ENCODE measurements at places on chromosomes 2 and 18. TPM values are rescaled to one million over a fixed set of nuclear protein-coding genes. Genes with fewer than 3 reads are reported as not detected.

DNA sequence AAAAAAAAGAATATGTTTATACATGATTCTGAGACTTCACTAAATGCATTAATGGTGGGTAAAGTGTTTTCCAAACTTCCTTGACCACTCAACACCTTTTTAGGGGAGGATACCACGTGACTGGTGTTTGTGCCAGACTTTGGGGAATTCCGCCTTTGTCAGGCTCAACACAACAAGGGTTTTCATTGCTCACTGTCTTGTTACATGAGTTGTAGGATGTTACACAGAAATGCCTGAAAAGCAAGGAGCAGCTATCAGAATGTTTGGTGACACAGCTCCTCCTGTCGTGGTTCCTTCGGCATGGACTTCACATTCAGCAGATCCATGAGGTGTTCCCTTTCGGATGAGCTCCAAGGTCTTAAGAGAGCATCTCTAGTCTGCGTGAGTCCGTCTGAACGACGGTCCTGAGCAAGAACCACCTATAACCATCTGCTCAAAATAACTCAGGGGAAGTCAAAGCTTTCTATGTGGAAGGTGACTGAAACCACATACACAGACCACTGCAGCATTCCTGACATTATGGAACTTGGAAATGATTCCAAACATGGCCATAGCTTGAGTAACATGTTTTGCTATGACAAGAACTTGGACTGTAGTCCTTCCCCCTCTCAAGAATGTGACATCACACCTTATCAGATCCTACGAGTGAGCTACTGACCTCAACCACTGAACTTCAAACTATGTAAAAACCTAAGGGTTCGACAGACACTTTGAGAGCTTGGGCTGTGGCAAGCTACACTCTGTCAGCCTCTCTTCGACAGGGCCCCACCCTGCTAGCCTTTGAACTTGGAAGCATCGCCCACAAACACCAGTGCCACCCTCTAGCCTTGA lies 57.5 kb downstream of the MCFD2 start:
- no peak for DNase-seq

GRCh38 chr18:54742659-54743604 lies 85.3 kb upstream of the RAB27B start:
- peak; percentile 21 for DNase-seq

- DNase-seq: no peak
Measured at GRCh38 chr2:98180456-98180855, 93.5 kb downstream of the VWA3B start.

GRCh38 chr18:65936678-65937077 lies 185.9 kb downstream of the CDH7 start:
- DNase-seq: no peak

DNA sequence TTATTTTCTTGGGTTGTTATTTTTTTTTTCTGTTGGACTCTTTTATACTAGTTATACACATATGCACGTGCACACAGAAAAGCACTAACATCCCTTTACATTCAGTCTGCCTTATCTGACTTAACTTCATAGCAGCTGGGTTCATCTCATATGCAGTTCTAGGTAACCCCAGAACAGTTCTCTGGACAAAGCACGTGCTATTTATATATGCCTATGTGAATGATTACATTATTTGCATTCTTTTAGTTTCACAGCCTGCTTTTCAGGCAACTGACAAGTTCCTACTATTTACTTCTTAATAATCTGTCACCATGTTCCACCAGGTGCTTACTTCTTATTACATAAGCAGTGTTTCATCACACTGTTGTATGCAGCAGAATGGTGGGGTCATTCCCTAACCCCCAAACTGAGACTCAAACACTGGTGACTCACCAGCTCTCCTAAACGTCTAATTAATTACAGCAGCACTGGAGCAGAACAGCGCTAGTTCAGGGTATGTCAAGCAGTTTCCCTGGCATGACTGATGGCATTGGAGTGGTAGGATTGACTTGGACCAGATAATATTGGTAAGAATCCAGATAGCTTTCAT lies 372.8 kb downstream of the CLIP4 start:
- DNase-seq: no peak

The TACR1 gene
- 0.20 TPM for total RNA-seq

DNA sequence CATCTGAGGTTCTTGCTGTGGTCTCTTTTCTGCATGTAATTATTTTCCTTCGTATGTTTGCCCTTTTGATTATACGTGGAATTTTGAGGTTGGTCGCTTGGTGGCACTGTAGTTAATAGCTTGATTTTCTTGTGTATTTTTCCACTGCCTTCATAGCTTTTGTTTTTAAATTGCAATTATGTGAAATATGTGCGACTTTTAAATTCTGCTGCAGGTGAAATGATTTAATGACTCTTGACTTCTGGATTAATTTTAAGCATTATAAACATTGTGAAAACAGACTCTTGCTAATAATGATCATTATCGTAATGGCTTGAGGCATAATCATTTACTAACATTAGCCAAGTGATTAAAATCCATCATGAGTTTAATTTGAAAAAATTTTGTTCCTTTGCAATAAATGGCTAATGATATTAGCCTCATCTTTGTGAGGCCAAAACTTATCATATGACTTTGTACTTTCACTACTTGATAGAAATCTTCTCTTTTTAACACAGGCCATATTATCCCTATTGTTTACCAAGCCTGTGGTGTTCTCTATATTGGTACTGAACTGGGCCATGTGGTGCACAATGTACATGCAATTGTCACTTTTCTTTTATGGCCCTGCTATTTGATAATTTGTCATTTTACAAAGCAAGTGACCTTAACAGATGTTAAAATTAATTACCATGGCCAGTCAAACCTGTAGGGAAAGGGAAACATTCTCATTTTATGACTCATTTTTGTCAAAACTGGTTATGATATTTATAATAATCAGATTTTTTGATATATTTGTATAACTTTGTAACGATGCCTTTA lies 62.8 kb upstream of the NEUROD1 start:
- DNase-seq: peak; percentile 44

GRCh38 chr2:168641636-168642035 lies 160.8 kb upstream of the NOSTRIN start:
- no peak for DNase-seq

DNA sequence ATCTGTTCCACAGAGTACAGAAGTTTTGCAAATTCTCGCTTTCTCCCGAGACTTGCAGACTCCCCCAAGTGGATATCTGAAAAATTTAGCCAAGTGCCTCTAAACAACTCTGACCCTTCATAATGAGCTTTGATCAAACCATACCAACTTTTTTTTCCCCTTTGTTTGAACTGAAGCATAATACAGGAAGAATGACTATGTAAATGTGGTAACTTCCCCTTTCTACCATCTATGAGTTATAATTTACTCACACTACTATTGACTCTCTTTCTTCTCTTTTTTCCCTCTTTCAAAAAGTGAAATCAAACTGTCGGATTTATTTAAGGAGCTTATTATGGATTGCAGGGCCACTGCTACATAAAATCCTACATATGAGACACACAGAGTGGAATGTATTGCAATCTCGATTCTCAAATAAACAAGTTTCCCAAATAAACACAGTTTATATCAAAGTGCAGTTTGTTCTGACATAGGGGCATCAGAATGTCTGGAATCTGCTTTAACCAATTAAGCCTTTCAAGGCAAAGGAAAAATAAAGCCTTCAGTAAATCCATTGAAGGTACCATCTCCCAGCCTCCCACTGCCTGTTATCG lies 1.4 kb upstream of the ZNF804A start:
- DNase-seq: no peak

DNA sequence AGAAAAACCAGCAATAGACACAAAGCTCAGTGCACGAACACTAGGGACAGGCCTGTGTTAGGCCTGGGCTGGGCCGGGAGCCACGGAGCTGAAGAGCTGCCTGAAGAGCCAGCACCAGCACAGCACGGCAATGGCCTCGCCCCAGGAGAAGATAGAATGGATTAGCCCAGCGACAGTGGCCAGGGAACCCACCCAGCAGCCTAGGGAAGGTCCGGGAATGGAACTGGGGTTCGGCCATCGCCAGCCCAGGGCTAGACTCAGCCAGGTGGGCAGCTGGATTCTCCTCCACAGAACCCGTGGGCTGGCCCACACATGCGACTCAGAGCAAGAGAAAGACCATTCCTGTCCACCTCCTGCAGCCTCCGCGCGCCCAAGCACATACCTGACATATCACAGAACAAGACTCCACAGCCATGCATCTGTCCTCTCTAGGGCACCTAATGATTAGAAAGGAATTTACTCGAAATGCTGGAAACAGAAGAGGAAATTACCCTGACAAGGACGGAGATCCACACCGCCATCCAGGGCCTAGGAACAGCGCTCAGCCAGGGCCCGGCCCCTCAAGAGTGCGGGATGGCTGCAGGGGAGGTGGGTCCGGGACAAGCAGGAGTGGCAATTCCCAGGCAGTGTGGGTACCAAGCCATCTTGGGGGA lies 82.8 kb downstream of the TMEM18 start:
- DNase-seq: no peak

The ZBTB14 gene
- total RNA-seq: 10.5 TPM

DNA sequence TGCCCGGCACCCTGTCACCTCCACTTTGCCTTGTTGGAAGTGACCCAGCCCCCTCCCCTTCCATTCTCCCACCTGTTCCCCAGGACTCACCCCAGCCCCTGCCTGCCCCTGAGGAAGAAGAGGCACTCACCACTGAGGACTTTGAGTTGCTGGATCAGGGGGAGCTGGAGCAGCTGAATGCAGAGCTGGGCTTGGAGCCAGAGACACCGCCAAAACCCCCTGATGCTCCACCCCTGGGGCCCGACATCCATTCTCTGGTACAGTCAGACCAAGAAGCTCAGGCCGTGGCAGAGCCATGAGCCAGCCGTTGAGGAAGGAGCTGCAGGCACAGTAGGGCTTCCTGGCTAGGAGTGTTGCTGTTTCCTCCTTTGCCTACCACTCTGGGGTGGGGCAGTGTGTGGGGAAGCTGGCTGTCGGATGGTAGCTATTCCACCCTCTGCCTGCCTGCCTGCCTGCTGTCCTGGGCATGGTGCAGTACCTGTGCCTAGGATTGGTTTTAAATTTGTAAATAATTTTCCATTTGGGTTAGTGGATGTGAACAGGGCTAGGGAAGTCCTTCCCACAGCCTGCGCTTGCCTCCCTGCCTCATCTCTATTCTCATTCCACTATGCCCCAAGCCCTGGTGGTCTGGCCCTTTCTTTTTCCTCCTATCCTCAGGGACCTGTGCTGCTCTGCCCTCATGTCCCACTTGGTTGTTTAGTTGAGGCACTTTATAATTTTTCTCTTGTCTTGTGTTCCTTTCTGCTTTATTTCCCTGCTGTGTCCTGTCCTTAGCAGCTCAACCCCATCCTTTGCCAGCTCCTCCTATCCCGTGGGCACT lies 4.5 kb downstream of the RETREG2 start:
- DNase-seq: peak; percentile 61

The BCL2L11 gene
- 36.3 TPM for total RNA-seq

The RND3 gene
- total RNA-seq: 50.5 TPM

The VWC2L gene
- total RNA-seq: 0.32 TPM

GRCh38 chr2:12721566-12722446 lies 5.1 kb downstream of the TRIB2 start:
- no peak for DNase-seq

DNA sequence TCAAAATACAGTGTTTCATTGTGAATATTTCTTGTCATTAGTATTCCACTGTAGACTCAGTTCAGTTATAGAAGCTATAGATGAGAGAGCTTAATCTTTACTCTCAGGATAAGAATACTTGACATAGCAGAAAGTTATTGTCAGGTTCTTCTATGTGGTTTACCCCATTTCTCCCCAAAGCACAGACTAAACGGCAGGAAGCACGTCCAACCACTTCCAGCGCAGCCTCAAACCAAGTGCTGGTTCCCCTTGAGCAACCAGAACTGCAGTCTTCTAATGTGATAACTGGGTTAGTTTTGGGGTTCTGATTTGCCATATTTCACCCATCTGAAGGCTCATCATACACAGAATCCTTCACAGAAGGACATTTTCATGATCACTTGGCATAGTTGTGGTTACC lies 324.7 kb downstream of the SLC8A1 start:
- DNase-seq: no peak

DNA sequence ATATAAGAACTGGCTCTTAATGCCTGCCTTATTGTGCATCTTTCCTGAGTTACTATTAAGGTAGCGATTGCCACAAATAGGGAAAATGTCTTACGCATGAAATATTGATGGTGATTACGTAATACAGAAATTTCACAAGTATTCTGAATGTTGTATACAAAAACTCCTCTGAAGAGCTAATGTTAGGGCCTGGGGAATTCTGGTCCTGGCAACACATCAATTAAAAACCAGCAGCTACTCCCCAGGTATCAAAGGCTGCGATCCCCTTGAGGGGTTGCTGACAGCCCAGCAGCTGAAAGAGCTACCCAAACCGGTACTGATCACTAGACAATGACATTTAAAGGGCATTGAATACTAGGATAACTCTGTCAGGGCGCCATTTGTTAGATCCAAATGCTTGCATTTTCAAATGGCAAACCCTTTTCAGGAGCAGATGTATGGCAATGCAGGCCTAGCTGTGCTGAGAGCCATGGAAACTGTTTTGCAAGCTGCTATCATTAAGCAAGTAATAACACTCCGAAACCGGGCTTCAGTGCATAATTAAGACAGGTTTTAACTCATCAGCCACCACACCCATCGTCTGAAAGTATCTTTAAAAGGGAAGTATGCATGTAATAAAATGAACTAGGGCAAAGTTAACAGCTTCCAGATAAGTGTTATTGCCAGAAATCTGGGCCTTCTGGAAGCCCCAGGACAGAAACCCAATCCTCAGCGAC lies 78.4 kb downstream of the CLHC1 start:
- DNase-seq: no peak
